Airway epithelial cell (primary cell): ENCODE measurements at places on chromosomes 5 and 9. TPM values are rescaled to one million over a fixed set of nuclear protein-coding genes. Genes with fewer than 3 reads are reported as not detected.

The FGF1 gene
- 0.93 and 2.0 TPM in 2 replicates for total RNA-seq

The FOXD4L5 gene
- not detected in 2 replicates for total RNA-seq

The ZNF618 gene
- 8.0 and 9.0 TPM in 2 replicates for total RNA-seq

The F2R gene
- 11.0 and 23.8 TPM in 2 replicates for total RNA-seq

The PRDM9 gene
- not detected in 2 replicates for total RNA-seq
